Stimulated activated CD8-positive, alpha-beta memory T cell treated with anti-CD3 and anti-CD28 coated beads, Interleukin-2, amount 100 ng/mL, for 1 hour (primary cell): ENCODE measurements at places on chromosomes 4 and X.

GRCh38 chrX:134235236-134235635 is 1.7 kb upstream of the CCDC160 start:
- no peak for DNase-seq

DNA sequence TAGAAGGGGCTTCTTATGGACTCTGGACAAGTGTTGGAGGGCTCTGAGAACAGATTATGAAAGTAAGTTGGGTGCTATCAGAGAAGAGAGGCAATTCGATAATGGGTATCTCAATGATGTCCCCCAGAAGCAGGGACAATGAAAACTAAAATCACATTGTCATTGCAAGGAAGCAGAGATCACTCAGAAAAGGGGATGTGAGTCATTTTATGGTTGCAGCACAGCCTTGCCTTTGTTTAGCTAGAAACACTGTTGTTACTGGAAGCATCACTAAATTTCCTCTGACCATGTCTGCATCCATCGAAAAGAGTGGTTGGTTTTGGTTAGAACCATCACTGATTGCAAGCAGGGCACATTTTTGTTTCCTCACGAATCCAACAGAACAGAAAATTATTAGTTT is 246.8 kb upstream of the NWD2 start:
- no peak for DNase-seq

DNA sequence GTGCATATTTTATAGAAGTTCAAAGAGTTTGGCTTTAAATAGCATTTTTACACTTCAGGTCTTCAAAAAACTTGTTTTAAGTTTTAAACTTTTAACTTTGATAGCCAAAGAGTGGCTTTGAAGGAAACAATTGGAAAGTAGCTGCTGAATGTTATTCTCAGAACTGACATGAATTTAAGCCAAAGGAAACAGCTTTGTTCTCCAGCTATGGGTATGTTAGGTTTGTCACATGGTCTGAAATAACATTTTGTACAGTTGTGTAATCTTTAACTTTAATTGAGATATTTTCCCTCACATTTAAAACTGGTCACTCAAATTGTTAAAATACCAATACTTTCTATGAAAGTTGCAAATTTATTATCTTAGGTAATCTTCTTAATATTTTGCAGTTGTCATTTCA is 564.7 kb downstream of the IL15 start:
- DNase-seq: no peak

GRCh38 chrX:13254076-13254785 is 65.6 kb downstream of the ATXN3L start:
- DNase-seq: no peak

- DNase-seq: no peak
These were observed 13.8 kb downstream of the RAB28 start for GRCh38 chr4:13470379-13470778.

GRCh38 chr4:14802596-14802995 is 199.7 kb upstream of the CPEB2 start:
- DNase-seq: no peak

DNA sequence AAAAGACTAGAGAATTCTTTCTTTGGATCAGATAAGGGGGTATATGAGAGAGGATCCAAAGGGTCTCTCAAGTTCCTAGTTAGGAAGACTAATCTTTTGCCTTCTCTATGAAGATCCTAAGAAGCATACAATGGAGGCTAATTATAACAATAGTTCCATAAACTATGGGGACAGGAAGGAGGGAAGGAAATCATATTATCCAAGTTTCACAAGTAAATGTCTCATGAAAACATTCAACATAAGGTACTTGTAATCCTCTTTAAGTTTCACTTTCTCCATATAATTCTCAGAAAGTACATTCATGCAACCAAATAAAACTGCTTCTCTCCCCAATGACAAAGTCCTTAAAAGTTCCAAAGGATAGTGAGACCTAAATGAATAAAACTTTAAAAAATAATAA is 27.1 kb downstream of the STX18 start:
- DNase-seq: no peak

DNA sequence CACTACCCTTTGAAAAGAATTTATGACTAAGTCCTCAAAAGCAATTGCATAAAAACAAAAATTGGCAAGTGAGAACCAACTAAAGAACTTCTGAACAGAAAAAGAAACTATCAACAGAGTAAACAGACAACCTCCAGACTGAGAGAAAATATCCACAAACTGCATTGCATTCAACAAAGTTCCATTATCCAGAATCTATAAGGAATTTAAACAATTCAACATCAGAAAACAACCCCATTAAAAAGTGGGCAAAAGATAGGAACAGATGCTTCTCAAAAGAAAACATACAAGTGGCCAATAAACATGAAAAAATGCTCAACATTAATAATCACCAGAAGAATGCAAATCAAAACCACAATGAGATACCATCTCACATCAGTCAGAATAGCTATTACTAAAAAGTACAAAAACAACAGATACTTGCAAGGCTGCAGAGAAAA is 130.2 kb downstream of the GASK1B start:
- no peak for DNase-seq

DNA sequence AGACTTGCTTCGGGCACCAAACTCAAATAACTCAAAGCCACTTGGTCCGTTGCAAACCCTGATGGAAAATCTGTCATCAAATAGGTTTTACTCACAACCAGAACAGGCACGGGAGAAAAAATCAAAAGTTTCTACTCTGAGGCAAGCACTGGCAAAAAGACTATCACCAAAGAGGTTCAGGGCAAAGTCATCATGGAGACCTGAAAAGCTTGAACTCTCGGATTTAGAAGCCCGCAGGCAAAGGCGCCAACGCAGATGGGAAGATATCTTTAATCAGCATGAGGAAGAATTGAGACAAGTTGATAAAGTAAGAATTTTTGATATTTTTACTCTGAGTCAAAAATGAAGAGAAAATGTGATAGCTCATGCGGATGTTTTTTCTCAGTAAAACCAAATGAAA is 87.2 kb downstream of the NRK start:
- DNase-seq: no peak

- DNase-seq: no peak
These were observed 137.1 kb downstream of the MID1 start for GRCh38 chrX:10483191-10483831.

- DNase-seq: no peak
These were observed 27.3 kb downstream of the CSN3 start for GRCh38 chr4:70269674-70270073.

- DNase-seq: no peak
These were observed 13.3 kb upstream of the AASDH start for GRCh38 chr4:56400560-56400959.

DNA sequence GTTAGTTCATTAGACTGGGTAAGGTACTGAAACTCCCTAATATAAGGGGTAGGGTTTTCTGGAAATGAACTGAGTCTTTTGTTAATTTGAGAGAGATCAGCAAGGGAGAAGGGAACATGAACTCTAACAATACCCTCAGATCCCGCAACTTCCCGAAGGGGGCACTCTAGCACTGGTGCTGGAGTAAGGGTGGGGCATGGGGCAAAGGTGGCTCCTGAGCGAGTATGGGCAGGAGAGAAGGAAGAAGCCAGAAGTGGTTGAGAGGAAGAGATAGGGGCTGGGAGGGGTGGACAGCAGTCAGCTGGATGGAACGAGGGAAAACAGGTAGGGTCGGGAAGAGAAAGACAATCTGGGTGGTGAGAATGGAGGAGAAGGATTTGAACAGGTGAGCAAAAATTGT is 183.2 kb upstream of the MAGEE2 start:
- DNase-seq: no peak

DNA sequence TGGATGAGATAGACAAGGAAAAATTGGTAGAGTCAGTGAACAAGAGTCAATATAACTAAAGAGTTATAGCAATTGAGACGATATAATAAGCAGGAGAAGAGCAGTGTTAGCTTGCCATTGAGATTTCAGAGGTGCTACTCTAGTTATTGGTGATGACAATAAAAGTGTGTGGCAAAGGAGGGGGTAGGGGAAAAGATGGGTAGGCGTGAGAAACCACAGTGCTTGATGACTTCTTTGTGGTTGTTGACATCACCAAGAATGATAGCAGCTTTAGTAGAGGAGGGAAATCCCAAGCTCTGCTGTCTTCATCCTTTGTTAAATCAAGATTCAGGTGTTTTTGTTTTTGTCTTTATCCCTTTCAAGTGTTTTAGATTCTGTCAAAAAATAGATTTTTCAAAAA is 179.9 kb upstream of the PPP3CA start:
- peak; percentile 20 for DNase-seq

GRCh38 chrX:124325732-124326131 is 6.7 kb upstream of the TEX13D start:
- DNase-seq: no peak

DNA sequence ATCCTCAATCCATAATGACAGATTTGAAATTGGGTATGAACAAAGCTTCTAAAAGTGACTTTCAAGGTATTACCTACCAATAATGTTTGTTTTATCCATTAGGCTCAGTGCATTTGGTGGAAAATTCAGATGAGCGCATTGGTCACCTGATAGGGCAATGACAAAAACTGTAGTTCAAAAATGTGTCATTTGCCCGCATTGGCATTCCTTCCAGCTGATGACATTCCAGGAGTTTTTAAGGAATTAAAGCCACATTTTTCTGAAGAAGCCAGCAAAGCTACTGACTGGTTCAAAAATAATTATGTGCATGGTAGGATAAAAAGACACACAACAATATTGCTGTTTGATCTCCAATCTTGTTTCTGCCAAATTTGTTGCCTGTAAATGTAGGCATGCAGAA is 473.4 kb upstream of the CPEB2 start:
- DNase-seq: no peak

DNA sequence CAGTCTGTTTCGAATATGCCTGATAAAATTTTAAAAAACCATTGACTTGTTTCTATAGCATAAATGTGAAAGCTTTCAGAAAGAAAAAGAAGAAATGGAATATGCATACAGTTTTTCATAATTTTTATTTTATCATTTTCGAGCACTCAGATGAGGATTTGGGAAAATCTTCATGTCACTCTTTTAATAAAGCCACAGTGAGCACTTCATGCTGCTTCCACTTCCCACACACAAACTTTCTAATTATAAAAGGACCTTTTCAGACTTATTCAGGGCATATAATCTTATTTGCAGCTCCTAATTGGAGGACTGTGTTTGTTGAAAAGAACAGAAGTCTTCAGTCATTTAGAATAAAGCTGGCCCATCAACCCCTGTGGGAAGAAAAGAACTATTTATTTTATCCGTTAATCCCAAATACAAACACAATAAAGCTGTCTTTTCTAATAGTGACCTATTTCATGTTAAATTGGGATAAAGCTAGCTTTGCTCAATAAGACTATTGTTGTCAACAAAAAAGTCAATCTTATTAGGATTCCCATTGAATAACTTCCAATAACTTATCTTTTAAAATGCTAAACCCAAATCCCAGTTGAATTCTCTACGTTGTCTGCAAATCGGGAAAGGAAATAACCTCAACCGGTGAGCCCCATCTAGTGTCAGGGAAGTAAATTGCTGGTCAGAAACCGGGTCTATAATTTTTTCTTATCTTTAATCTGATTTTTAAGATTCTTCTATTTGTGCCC is 211.5 kb downstream of the PDGFRA start:
- DNase-seq: no peak

DNA sequence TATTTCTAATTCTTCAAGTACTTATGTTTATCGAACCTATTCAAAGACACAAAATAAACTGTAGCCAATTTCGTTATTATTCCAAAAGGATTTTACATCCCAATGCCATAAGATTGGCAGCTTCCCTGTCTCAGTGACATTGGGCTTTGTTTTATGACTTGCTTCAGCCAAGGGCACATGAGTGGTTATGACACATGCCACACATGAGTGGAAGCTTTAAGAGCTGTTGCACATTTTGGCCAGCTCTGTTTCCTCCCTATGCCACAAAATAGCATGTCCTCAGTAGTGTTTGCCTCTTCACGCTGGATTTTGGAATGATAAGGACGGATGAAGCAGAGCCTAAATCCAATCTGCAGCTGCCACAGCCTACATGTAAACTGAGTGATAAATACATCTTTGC is 21.9 kb downstream of the SEC24D start:
- DNase-seq: no peak

DNA sequence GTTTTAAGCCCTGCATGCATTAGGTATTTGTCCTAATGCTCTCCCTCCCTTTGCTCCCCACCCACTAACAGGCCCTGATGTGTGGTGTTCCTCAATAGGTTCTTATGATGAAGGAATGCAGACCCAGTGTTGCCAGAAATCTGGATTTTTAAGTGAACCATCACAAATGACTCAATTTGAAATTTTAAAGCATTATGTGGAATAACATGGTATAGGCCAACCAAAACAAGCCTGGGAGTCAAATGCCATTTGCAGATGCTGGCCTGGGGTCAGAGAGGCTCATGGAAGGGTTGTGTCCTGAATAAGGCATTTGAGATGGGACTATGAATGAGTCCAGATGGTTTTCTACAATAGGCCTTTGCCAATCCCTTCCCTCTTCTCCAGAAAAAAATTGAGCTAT is 179.6 kb downstream of the SHROOM3 start:
- DNase-seq: no peak

DNA sequence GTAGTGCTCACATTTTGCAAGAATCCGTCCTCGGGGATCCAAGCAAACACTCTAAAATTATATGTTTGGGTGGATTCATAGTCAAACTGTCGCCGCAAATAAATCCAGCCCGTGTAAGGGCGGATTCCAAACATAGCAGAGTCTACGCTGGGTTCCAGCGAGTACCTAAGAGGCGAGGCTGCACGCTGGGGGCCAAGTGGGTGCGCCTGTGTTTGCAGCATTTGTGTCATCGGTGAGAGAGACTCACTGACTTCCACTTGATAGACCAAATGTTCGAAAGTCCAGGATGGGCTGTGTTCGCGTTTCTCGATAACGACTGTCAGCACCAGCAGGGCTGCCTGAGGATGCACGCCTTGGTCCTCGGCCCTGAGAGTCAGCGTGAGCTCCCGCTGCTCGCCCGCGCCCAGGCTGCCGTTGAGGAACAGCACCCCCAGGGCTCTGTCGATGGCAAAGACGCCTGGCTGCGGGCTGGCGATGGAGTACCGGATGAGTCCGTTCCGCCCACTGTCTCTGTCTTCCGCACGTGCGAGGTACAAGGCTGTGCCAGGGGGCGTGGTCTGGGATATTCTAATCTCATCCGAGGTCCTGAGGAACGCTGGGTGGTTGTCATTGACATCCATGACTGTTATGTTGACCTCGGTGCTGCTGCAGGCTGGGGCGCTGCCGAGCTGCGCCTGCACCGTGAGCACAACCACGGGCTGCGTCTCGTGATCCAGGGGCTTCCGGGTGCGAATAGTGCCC is 158.7 kb downstream of the DCHS2 start:
- peak; percentile 4 for DNase-seq

GRCh38 chr4:15702941-15703403 is at the start of gene BST1:
BST1 (plus strand) TSS chr4:15703065; CDS start chr4:15703145, 80 bp downstream.
- peak; percentile 24 for DNase-seq
